ENCODE measurements at places on chromosomes 4 and X.

DNA sequence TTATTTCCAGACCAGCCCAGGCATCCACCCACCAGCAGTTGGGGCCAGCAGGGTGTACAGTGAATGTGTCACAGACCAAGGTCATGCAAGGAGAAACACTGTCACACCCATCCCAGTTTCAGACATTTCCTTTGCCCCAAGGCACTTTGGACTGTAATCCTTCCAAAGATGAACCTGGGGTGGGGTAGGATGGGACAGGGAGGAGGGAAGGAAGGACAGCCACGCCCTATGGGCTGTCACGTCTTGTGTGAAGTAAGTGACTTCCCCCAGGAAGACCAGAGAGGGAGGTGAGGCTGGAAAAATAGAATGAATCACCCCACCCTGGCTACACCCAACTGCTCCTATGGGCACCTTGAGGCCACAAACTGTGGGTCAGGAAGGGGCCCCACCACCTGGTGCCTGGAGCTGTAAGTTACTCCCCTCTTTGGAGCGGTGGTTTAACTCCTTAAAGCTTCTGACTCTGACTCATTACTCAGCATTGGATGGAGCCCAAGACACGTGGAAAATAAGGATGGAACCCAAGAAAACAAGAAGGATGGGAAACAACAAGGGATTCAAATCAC is 349.9 kb upstream of the KLF3 start:
- peak; percentile 65 for DNase-seq

GRCh38 chrX:153726286-153727122 is 1.8 kb downstream of the ABCD1 start:
- peak; percentile 54 for DNase-seq

- peak; percentile 57 for DNase-seq
Observed at GRCh38 chrX:34656842-34657725, at the start of gene TMEM47. Gene TMEM47 (minus strand): TSS chrX:34657285. CDS start chrX:34657029, 256 bp downstream.

DNA sequence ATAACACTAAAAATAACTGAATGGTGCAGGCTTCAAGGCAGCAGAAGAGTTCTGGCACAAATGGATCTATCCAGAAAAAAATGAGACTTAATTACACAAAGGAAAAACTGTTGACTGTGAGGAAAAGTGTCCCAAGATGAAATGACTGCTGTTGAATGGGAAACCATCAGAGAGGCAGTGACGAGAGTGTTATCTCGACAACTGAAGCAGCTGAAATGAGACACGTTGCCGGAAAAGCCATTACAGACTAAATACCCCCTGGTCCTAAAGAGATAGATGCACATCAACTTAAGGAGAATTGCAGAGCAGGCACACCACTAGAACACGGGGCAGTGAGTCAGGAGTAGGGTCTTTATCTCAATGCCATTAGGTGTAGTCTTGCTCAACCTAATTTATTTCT is 277.8 kb downstream of the DMD start:
- no peak for DNase-seq

DNA sequence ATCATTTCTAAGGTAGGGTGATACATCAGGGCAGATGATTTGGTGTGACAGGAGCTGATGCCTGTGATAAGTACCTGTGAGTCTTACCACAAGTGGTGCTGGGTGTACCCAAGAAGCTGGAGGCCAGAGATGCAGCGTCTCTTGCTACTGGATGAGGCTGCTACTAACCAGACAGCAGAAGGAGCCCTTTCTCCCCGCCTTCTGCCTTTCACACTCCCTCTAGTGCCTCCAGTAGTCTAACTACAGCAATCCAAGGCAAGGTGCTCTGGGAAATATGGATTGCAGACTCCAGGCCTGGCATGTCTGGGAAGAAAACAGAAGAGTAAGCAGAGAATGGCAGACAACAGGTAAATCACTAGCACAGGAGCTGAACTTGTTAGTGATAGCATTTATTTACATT is 470.8 kb downstream of the NKX6-1 start:
- no peak for DNase-seq

GRCh38 chr4:183191630-183192029 is 92.6 kb downstream of the WWC2 start:
- DNase-seq: no peak

Measured in amniotic epithelial cell (primary cell).